Fibroblast of the aortic adventitia (primary cell): ENCODE measurements at places on chromosomes 1 and 21.

DNA sequence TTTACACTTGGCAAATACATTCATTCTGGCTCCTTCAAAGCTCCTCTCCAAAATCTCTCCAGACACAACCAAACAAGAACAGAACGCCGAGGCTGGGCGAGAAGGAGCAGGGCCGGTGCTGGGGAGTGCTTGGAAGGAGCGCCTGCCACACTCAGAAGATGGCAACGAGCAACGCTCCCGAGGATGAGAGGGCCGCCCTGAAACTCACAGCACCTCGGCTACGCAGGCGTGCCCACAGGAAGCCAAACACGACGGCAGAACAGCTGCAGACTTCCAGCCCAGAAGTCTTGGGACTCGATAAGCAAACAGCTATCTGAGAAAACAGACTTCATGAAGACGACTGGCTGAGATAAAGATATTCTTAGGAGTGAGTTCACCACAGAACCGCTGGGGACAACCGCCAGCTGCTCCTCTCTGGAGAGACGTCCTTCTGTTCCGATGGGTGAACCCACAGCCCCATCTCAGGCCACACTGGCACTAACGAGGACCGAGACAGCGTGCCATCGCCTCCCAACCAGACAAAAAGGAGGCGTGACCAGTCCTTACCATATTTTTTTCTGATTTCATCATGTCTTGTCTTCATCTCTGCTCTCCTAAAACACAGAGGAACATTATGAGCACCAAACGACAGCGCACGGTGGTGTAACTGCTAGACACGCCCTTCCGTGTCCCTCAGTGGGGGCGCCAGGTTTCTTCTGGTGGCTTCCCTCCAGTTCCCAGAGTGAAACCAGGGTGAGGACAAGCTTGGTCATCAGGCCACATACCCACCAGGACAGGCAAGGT, 18.6 kb downstream of the PTTG1IP start:
- DNase-seq = no peak

GRCh38 chr21:36606287-36606982, 92.5 kb upstream of the SIM2 start:
- DNase-seq = no peak

DNA sequence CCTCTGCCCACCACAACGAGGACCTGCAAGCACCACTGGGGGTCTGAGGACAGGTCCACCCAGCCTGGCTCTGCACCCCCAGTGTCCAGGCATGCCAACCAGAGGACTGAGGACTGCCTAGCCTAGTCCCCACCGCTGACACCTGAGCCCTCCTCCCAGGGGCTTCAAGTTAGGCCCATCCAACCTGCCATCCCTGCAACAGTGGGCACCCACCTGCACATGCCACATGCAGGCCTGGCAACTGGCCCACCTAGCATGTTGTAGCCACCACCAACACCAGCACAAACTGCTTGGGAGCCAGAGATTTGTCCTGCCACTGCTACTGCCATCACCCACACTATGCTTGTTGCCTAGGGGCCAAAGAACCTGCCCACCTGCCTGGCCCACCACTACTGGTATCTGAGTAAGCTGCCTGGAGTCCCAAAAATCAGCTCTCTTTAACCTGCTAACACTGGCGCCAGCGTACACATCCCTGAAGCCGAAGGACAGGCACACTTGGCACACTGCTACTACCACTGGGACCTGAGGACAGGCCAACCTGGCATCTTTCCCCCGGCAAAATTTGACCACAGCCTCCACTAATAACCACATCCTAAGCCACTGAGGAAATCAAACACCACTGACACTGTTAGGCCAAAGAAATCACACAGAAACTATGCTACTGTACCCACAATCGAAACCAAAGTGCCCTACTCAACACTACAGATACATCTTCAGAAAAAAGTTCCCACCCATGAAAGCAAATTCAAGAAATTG, 61.5 kb downstream of the PSMG1 start:
- DNase-seq = no peak

DNA sequence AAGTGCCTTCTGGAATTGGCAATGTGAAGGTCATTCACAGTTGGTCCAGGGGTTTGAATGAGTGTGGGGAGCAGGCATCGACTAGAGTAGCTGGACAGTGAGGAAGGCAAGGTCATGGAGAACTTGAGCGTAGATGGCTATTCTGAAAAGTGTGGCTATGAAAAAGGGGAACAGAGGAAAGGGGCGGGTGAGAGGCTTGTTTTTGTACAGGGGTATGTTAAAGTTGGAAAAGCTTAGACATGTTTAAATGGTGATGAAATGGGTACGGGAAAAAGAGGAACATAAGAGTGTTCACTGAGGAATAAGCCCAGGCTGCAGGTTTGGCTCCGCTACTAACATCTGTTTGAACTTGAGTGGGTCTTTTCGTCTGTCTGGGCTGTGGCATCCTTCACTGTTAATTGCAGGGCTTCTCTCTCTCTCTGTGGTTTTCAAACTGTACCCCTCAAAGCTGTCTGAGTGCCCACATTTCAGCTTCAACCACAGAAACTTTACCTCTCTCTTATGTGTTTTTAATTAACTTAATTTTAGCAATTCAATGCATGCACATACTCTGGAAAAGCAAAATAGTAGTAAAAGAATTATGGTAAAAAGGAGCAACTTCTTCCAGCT, 70.8 kb upstream of the COA6 start:
- no peak for DNase-seq

GRCh38 chr1:206557636-206558473, 50.5 kb downstream of the RASSF5 start:
- DNase-seq = no peak

GRCh38 chr1:219523411-219523810, 89.5 kb downstream of the ZC3H11B start:
- no peak for DNase-seq

GRCh38 chr21:42236693-42237092, 17.8 kb downstream of the ABCG1 start:
- DNase-seq = no peak

- no peak for DNase-seq
These were observed 68.6 kb upstream of the CACHD1 start for GRCh38 chr1:64401285-64401684.
